ENCODE measurements at places on chromosomes 2 and 18.

DNA sequence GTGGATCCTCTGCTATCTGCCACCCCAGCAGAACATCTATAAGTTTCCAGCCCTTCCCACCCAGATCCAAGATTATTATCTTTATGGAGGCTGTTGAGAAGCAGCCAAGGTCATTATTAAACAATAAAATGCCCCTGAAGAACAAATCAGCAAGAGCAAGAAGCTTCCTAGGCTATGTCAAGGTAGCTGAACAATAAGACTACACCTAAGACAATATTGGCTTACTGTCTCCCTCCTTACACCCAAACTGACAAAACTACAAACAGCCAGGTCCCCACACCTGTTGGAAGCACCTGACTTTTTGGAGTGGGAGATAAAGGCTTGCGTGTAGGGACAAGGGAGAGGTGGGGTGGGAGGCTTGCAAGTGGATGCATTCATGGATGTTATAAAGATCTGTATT, 128.5 kb downstream of the SPTBN1 start:
- no peak for DNase-seq

DNA sequence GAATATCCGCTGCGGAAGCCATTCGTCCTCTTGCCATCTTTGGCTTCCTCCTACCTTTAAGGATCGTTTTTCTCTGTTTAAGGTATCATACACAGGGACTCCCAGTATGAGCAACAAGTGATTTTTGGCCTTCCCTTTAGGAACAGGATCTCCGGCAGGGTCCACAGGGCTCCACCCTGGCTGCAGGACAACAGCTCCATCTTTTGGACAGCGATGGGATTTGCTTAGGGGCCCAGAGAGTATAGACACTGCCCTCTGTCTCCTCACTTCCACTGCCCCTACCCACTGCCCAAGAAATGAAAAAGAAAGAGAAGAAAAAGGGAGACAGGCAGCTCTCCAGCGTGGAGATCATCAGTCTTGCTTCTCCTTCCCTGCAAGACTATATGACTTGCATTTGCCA, 224.5 kb downstream of the UXS1 start:
- no peak for DNase-seq

GRCh38 chr2:150856596-150857281, 369.3 kb upstream of the RND3 start:
- DNase-seq, result no peak

DNA sequence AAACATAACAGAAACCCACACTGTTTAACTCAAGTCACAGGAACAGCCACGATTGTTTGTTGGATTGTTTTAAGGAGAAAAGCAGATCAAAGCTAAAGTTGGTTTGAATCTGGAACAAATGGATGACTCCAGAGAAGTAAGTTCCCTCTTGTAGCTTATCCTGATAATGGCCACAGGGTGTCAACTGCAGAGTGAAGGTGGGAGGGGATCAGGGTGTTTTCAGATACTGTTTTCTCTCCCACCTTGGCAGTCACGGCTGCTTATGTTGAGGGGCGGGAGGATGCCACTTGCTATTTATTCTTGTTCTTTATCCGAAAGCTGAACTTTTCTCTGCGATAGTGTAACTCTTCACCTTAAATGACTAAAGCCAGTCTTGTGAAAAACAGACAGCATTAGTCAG, 36.5 kb upstream of the INPP4A start:
- no peak for DNase-seq

- no peak for DNase-seq
Observed at GRCh38 chr2:201668402-201668910, 25.2 kb upstream of the TMEM237 start.

DNA sequence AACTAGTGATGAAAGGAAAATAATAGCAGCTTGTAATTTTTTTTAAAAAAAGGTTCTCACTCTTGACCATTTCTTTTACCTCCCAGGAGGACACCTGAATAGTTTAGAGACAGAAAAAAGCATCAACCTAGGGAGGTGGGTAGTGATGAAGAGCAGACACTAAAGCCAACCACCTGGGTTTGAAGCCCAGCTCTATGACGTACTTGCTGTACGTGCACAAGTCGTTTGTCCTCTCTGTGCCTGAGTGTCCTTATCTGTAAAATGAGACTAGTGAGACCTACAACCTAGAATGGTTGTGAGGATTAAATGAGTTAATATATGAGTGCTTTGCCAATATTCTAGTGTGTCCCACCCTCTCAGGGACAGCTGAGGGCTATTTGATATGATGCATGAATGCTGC, 5.8 kb downstream of the SLC1A4 start:
- DNase-seq, result no peak

DNA sequence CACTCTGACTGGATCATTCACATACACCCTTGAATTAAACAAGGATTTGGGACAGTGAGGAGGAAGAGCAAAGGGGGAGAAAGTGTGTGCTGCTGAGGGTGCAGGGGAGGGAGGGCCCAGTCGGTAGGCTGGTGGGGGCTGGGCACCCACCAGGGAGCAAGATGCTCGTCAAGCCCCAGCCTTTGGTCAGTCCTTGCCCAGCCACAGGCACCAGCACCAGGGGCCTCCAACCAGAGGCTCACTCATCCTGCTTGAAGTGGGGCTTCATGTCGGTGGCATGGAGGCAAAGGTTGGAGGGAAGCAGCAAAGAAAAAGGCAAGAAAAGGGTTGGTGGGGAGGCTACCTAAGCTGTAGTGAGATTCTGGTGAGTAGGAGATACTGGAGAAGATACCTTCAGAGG, 21.9 kb downstream of the CDC42EP3 start:
- no peak for DNase-seq

DNA sequence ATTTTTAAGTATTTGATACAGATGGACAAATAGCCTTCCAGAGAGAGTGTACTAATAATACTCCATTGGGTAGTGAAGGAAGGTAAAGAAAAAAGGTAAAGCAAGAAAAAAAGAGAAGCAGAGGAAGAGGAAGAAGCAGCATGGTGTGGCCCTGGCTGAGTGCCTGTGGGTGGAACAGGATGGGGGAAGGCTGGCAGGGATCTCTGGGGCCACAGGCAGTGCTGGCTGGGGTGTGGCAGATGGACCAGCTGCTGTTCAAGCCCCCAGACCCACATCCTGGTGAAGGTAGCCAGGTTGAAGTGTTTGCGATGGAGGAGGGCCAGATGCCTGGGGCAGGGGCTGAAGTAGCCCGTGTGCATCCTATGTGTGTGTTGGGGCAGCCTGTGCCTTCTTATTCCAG, 79.0 kb downstream of the DYSF start:
- no peak for DNase-seq

- no peak for DNase-seq
Observed at GRCh38 chr18:69447886-69448285, 47.2 kb downstream of the DOK6 start.

DNA sequence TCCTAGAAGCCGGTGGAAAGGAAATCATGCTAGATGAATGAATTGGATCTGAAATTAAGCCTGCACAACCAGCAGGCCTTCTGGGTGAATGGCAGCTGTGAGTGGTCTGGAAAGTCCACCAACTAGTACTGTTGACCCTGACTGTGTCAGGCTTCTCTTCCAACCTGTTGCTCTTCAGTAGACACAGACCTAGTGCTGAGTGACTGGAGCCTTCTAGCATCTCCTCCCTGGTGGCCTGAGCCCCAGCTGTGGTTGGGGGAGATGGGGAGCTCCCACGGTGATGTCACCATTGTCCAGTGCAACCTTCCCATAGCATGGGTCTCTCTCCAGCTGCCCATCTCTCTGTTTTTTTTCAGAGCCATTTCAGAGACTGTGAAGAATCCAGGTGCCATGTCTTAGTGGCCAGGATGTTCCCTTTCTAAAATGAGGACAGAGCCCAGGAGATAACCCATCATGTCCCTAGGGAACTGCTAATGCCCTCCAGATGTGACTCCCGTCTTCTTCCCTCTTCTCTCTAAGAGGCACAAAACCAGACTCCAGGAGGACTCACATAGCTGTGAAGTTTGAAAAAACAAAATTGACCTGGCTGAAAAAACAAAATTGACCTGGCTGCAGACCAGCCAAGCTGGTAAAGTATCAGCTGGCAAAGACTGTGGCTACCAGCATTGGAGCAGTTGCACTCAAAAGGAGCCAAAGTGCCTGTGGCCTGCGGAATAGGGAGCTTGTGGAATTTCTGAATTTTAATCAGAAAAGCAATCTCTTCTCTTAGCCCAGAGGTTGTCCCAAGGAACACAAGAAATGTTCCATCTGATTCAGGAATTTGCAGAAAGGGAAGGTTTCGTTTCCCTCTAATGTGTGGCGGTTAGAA, 67.4 kb upstream of the RPL31 start:
- no peak for DNase-seq

GRCh38 chr2:20352581-20353216, 2.1 kb upstream of the PUM2 start:
- no peak for DNase-seq

DNA sequence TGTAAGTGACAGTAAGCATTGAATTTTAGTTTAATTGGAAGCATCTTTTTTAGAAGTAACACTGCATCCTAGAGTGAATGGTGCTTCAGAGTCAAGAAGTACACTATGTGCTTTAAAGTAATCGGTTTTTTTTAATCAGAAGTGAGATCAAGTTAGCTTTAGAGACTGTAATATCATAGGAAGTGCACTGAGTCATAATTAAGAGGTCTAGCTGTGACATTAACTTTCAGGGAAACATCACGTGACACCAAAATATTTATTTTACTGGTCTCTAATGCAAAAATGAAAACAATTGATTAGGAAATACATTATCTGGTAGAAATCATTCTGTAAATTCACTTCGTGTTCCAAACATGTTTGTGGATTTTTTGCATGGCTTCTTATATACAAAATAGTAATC, 55.3 kb upstream of the KYNU start:
- DNase-seq, result no peak

DNA sequence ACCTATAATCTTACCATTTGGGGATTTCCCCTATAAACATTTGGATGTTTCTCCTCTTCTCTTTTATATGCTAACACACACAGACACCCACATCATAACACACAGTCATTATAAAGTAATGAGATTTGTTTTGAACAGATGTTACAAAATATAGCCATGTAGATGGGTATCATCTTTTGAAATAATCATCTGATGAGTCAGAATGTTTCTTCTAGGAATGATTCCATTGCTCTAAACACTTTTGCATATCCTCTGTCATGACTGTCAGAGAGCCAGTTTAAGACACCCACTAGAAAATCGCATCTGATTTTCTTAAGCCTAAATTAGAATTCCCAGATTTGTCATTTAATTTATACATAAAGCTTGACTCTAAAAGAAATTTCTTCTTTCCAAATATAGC, 442.6 kb downstream of the CMPK2 start:
- DNase-seq, result no peak

DNA sequence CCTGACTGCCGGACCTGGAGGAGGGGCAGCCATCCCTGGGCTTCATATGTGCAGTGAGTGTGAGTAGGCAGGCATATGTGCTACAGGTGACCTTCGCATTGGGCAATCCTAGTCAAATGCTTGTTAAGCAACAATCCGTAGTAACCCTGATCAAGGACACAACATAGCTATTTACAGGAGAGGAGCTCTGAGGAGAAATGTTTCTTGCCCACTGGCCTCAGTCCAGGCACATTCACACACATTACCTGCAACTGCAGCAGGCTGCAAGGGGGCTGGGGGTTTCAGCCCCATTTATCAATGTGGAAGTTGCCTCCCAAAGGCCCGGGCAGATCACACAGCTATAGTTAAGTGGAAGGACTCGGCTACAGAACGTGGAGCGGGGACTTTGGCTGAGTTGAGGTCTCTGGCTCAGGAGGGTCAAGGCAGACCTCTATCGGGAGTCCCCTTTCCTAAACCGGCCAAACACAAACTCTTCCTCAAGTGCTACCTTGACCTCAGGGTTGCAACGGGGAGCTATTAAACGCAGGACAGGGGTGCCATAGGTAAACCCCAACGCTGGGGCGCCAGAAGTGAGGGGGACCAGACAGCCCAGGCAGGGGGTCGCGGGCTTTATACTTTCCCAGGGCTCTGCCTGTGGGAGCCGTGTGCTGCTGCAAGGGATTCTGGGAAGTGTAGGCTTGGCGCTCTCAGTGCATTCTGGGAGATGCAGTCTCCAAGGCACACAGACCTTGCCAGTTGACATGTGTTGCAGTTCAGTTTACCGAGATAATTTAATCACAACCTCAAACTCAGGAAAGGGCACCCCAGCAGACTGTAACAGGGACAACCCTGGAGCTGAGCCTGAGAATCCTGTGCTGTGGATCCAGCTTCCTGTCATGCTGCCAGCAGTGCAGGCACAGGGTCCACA, 9.4 kb downstream of the KHK start:
- peak; percentile 56 for DNase-seq

GRCh38 chr2:76998152-76998551, 524.0 kb downstream of the LRRTM4 start:
- DNase-seq, result no peak

GRCh38 chr2:70070542-70071268, 16.6 kb upstream of the PCBP1 start:
- DNase-seq, result peak; percentile 42

GRCh38 chr2:240554767-240555493, 2.9 kb downstream of the ANKMY1 start:
- DNase-seq, result no peak

DNA sequence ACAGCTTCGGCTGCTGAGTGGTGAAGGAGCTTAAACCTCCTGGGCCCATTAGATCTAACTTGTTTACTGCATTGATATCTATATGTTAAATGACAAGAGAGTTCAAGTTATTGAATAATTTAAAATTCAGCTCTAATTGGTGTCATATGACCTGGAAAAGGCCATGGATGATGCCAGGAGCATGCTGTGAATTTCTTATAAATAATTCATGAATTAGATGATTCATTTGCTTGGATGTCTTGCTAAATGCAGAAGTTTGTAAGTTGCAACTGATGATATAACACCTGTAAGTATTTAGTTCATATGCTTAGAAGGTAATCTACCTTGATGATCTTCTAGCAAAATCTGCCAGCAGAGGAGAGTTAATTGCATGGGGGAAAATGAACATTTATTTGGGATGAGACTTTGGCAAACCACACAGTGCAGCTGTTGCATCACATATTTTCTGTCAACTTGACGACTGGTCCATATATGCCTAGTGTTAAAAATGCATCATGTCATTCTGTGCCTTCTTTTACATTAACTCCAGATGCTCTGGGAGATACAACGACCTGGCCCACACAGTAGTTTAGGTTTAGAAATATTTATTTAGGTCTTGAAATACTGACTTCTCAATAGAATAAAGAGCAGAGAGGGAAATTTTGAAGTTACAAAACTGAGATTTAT, 226.3 kb downstream of the KIAA1328 start:
- no peak for DNase-seq

DNA sequence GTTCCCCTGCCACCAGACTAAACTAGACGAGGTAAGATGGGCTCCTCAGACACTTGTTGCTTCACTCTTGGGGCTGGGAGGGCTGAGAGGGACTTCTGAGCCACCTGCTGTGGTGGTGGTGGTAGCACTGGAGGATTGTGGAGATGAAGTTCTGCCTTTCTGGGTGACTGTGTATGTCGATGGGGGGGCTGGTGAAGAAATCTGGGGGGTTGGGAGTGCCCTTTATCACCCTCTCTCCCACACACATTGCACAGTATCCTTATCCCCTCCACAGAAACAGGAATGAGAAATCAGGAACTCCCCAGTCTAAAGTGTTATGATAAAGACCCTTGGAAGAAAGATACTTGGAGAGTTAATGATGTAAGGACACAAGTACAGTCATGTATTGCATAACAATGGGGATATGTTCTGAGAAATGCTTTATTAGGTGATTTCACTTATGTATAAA, 38.5 kb downstream of the HK2 start:
- no peak for DNase-seq
